ENCODE measurements at places on chromosomes 13 and 19.

- no peak for DNase-seq
These were observed 74.6 kb downstream of the SHISA2 start for GRCh38 chr13:25977216-25977615.

GRCh38 chr19:42374826-42375376 is 15.2 kb downstream of the CNFN start:
- DNase-seq = no peak

GRCh38 chr13:101846249-101846648 is 393.8 kb downstream of the ITGBL1 start:
- DNase-seq = no peak

DNA sequence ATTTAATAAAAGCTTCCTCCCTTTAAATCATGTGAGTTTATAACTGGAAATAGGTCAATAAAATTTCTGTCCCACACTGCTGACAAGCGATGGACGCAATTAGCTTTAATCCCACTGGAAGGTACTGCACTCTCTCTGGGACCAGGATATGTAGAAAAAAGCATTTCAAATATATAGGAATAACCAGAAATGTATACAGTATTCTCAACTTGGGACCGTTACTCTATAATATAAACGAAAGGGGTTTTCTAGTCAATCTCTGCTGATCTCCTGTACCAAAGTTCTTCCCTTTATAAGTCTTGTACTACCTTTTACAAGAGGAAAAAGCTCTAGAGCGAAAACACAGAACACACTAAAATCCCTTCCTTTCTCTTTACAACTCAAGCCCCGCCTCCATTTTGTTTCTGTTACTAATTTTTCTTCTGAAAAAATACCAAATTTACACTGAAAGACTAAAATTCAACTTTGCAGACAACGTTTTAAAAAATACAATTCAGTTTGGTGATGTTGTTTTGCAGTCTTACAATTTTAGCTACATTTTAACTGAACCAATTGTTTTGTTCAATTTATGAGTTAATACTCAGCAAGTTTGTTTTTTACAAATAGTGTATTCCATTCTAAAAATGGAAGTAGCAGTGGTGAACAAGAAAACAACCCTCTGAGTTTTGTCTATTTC is 1.7 kb upstream of the USPL1 start:
- no peak for DNase-seq

DNA sequence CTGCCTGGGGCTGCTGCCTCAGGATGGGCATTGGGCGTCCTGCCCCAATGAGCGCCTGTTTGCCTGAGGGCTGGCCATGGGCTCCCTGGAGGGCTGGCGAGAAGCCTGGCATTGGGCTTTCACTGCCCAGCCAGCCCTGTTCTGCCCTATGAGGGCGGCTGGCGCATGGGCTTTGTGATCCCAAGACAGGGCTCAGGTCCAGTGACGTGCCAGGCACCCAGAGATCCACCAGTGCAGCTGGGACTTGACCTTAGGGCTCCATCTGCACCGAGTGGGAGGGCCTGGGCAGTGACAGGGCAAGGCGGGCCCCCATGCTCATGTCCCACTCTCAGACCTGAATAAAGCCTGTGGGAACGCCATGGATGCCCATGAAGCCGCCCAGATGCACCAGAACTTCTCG is 34.3 kb downstream of the MAU2 start:
- DNase-seq = no peak

- no peak for DNase-seq
These were observed 10.6 kb upstream of the VSTM2B start for GRCh38 chr19:29515233-29515619.

DNA sequence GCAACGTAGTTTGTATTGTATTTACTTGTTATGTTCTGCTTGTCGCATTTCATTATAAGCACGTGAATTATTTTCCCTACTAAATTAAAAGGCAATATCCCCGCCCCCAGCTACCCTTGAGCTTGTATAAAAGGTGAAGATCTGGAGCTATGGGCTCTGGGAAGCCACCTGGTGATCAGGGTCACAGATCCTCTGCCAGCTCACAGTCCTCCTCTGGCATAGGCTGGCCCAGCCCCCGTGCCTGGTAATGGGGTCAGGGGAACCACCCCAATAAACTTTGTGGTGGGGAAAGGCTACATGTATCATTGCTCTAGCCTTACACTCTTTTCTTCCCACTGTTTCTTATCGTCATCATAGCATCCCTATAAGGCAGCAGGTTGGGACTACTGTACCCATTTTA is 190.2 kb upstream of the TSHZ3 start:
- no peak for DNase-seq

- no peak for DNase-seq
These were observed 10.0 kb upstream of the FFAR2 start for GRCh38 chr19:35438096-35438495.

DNA sequence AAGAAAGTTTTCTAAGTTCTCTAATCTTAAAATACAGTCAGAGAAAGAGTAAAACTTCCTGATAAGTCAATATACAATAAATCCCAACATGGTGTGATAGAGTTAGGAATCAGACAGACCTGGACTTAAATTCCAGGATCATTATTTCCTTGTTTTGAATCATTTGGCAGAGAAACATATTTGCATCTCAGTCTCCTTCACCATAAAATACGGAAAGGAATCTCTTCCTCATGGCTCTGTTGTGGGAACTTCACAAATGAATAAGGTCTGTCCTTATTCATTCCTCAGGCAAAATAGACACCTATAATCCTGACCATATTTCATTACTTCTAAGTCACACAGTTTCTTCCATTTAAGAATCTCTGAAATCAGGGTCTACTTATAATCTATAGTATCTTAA is 19.3 kb upstream of the SERP2 start:
- no peak for DNase-seq

GRCh38 chr13:110244071-110244830 is 62.7 kb downstream of the COL4A1 start:
- no peak for DNase-seq
